Skeletal muscle cell (primary cell): ENCODE measurements at places on chromosomes 2 and 18.

DNA sequence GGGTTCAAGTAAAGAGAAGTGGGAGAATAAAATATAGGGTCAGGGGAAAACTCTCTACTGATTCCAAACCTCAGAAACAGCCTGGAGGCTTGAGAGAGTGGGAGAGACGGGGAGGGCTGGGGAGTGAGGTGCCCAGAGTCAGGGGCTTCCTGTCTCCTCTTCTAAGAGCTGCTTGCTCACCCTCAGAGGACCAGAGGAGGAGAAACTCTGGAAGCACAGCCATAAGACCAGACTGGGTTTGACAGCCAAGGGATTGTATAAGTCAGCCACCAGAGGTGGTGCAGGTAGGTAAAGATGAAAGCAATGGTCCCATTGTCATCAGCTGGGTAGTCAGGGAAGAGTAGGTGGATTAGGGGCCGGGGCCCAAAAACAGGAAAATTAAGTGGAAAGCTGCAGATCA, 259.4 kb downstream of the TNS1 start:
- no peak for DNase-seq

GRCh38 chr2:42918671-42919318, 126.4 kb upstream of the HAAO start:
- no peak for DNase-seq

DNA sequence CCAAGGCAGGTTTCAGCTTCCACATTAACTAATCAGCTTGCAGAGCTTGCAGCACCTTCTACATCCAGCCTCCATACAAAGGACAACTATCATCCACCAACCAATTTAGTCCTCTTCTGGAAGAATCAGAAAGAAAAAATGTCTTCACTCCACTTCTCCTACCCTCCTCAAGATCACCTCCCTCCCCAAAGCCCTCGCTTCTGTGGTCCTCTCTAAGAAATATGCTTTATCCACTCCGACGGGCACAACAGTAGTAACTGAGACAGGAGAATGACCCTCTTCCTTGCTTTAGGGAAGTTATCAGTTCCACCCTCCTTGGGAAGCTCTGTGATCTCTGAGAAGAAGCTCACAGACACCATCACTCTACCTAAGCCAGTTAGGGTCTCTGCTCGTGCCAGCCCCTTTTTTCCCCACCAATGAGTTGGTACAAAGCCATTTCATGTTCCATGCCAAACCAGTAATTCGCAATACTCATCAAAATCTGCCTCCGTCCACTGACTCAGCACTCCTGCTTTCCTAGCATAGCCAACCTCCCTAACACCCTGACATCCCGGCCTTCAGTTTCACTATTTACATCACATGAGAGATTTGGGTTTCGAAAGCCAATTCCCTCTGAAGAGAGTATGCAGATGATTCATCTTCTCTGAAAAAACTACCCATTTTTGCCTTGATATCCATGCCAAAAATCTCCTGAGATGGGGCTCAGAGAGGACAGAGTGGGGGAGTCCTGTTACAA, 114.1 kb upstream of the PKDCC start:
- DNase-seq, result peak; percentile 94

DNA sequence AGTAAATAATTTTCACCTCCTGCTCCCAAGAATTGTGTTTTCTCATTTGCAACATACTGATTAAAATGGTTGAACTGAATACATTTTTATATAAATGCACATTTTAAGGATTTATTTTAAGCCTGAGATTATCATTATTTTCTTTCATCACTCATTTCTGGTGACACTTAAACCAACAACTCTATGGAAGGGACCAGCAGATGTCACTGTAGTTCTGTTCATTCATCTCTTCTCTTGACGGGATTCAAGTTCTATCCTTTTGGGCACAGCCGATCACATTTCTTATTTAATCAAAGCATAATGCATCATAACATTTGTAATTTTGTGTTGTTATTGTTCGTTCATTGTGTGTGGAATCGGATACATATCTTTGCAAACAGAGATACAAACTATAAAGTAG, 417.9 kb downstream of the HRH4 start:
- DNase-seq, result no peak

GRCh38 chr18:63730773-63731172, 28.0 kb downstream of the SERPINB11 start:
- DNase-seq, result no peak

GRCh38 chr18:68564351-68564750, 150.6 kb downstream of the TMX3 start:
- DNase-seq, result no peak

GRCh38 chr2:150327564-150328489, 159.6 kb downstream of the RND3 start:
- DNase-seq, result no peak
